ENCODE measurements at places on chromosomes 16 and 17.

GRCh38 chr16:11536104-11536866 is 50.4 kb downstream of the LITAF start:
- no peak for DNase-seq

- no peak for DNase-seq
Measured at GRCh38 chr17:15649861-15650421, 30.4 kb upstream of the FBXW10B start.

- no peak for DNase-seq
Measured at GRCh38 chr16:5891296-5891695, 793.7 kb upstream of the EEF2KMT start.

GRCh38 chr17:5864741-5865657 is 205.2 kb upstream of the WSCD1 start:
- no peak for DNase-seq

DNA sequence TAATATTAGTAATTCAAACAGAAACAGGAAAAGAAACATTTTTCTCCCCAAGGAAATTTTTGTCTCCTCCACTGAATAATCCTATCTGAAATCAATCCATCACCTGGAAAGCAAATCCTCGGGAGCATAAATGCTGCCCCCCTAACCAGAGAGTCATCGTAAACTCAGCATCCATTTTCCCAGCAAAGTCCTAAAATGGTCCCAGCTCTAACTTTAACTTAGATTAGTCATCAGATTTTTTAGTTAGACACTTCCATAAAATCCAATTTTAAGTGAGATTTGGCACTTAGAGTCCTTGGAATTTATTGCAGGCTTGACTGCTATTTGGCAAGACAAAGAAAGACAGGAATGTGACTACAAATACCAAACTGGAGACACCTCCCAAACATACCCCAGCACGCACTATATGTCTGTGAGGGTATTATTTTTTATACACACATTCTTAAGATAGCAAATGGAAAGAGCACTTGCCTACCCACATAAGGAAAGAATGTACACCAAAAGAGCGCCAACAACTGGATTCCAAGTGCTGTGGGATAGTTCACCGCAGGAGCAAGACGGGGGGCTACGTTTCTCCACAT is 15.4 kb downstream of the SCO1 start:
- DNase-seq, result no peak

DNA sequence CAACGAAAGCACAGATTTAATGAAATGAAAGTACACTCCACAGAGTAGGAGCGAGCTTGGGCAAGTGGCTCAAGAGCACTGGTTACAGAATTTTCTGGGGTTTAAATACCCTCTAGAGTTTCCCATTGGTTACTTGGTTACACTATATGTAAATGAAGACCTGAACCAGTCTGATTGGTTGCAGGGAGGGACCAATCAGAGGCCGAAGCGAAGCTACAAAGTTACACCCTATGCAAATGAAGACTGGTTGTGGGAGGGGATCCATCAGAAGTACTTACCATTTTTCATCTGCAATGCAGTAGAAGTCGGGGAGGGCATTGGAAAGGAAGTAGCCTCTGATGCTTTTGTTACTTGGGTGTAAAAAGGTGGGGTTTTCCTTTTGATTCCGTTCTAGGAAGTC is 132.0 kb downstream of the PMP22 start:
- DNase-seq, result no peak

GRCh38 chr16:50640391-50640790 is 40.7 kb downstream of the SNX20 start:
- no peak for DNase-seq

DNA sequence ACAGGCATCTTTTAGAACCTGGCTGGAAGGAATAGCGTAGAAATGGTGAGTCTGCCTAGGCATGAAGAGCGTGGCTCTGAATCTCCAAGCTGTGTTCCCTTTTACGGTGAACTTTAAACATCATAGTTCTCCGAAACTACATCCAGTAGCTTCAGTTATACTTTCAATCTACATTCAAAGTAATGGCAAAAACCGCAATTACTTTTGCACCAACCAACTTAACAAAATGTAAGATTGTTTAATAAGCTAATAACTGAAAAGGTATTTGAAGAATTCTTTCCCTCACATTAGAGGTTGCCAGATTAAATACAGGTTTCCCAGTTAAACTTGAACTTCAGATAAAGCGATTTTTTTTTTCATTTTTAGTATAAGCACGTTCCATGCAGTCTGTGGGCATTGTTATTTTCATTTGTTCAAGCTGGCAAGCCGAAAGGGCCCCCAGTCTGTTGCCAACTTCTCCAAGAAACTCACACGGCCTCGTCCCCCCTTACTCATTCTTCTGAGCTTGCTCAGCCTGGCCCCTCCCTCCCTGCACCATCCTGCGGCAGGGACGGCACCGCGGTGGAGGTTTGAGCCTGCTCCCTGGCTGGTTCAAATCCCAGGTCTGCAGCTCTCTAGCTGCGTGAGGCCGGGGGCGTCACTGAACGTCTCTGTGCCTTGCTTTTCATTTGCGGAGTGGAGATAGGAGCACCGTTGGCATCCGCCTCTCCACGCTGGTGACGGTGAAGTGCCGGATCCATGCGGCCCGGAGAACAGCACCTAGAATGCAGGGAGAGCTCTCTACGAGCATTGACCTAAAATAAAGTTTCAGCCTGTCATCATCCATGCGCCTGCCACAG is 3.5 kb upstream of the MTHFSD start:
- DNase-seq, result no peak

GRCh38 chr17:56593086-56593645 is 333 bp upstream of the NOG start:
- DNase-seq, result peak; percentile 38

DNA sequence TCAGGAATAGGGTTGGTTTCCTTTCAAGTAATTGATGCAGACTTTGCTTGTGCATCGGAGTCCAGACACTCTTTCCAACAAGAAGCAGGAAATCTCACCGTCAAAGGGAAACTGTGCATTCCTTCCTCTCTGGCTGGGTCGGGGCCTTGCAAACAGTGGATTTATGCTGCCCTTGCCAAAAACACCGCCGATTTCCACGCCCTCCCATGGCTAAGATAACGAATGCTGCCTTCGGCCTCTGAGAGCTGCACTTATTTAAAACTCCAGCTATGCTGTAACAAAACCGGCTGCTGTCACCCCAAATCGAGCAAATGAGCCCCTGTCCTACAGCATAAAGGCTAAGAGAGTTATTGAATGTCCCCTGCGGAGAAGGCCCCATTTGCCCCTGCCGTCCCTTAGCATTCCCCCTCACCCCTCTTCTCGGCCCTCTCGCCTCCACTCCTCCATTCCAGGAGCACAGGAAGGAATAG is 275.5 kb upstream of the IRX5 start:
- no peak for DNase-seq

DNA sequence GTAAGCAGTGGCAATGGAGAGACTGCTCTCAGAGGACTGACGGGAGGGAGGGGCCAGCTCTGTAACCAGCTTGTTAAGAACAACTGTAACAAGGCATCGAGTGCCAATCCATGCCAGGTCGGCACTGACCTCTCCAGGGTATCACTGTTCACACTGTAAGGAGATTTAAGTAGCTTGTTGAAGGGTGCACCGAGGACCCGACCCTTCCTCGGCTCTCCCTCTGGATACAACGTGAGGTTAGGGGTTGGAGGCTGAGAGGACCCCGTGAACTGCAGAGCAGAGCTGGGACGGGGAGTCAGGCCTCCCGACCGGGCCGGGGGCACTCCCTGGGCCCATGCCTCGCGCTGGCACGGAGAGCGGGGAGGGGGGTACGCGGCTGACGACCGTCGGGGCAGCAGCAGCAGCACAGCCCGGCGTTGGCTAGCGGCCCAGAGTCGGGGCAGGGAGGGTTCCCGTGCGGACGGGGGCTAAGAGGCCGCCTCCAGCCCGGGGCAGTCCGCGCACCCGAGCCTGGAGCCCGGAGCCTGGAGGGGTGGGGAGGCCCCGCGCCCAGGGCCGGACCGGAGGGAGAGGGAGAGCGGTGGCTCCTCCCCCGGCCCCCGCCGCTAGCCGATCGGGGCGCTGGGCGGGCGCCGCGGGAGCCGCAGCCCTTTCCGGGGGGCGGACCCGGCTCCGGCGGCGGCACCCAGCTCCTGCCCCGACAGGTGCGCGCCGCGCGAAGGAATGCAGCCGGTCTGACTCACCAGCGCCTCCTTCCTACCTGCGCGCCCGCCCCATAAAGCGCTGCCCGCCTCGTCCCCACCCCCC is at the start of gene ITGB4:
Gene ITGB4, plus strand, starts transcription at position 804 of the 807 bp plus-strand sequence. CDS start 3,245 bp downstream, outside the sequence.
- DNase-seq, result peak; percentile 41

DNA sequence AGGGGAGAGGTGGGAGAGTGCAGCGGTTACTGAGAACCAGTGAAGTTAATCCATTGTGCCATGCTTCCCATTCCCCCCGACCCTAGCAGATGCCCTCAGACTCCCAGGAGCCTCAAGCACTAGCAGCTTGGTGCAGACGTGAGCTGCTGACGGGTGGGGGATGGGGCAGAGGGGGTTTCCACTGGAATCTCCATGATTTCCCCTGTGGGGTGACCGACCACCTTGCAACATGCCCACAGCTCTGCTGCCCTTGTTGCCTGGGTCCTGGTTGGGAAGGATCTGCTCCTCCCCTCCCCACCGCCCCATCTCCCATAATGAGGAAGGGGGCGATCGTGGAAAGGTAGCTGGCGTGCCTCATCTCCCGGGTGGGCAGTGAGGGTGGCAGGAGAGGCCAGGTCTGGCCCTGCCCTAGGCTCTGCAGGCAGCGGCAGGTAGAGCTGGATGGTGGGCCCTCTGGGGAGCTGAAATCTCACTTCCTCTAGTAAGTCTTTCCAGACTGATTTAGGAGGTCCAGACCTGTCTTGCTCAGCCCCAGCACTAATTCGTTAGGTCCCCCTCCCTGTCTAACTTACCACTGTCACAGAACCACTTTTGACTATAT is 9.6 kb downstream of the FLOT2 start:
- DNase-seq, result no peak

GRCh38 chr16:5025171-5025632 is 8.5 kb downstream of the NAGPA start:
- DNase-seq, result peak; percentile 65

DNA sequence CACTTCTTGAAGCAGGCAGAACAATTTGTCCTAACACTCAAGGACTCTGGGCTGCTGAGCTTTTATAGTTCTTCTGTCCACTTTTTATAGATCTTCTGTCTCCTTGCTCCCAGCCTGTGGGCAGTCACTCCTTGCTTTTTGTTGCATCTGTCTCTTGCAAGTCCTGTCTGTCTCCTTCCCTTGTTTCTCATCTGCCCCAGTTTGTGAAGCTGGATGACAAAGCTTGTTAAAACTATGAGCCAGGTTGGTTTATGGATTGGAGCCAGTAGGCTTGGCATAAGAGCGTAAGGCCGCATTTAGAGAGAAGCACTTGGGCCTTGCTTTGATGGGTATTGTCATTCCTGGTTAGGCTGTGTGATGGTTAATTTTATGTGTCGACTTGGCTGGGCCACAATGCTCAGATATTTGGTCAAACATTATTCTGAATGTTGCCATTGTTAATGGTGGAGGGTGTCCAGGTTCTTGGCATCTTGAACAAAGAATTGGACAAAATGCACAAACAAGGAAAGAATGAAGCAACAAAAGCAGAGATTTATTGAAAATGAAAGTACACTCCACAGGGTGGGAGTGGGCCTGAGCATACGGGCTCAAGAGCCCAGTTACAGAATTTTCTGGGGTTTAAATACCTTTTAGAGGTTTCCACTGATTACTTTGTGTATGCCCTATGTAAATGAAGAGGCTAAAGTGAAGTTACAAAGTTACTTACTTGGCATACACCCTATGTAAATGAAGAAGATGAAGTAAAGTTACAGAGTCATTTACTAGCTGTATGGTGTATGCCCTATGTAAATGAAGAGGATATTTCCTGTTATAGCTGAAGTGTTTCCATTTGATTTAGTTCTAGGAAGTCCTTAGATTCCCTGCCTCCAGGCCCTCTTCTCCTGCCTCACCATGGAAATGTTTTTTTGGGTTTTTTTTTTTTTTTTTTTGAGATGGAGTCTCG is 8.0 kb upstream of the CPPED1 start:
- no peak for DNase-seq

GRCh38 chr17:81252326-81252986 is 13.3 kb downstream of the NDUFAF8 start:
- DNase-seq, result peak; percentile 28

DNA sequence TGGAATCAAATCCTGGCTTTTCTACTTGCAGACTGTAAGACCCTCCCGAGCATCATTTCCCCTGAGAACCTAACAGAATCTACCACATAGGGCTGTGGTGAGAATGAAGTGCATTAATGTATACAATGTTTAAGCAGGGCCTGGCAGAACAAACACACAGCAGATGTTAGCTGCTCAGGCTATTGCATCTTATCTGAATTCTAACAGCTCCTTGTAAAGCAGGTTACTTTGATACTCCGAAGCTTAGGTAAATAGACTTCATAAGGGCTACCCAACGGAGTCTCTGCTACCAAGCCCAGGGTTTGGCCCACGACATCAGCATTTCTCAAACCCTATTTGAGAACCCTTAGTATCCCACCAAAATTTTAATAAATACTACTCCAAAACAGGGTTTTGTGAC is 24.4 kb upstream of the NOS2 start:
- peak; percentile 37 for DNase-seq

DNA sequence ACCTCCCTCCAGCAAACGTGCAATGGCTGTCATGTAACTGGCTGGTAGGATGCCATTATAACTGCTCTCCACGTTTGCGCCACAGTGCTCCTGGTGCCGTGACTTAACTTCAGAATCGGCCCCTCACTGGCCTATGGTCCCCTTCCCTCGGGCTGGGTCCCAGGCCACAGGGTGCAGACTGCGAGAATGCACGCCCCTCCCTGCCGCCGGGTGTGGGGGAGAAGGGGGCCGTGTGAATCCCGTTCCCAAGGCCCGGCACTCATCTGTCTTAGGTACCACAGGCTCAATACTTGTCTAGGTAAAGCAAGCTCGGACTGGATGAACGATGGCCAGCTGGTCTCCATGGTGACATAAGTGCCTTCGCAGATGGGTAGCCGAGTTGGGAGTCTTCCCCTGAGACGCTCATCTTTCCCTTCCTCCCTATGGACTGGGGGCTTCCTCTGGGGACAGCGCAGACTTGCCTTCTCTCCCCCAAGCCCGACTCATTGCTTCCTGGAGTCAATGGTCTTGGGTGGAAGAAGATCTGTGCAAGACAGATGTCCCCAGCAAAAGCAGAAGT is 37.8 kb downstream of the TIMM22 start:
- DNase-seq, result no peak

GRCh38 chr17:65191811-65192740 is 54.9 kb downstream of the RGS9 start:
- DNase-seq, result no peak

GRCh38 chr17:7511108-7511507 is 26.9 kb downstream of the POLR2A start:
- no peak for DNase-seq

All from NCI-H345 (cell line).